Fibroblast of gingiva (primary cell): ENCODE measurements at places on chromosomes 11 and 22.

GRCh38 chr22:44127356-44127755 lies 53.4 kb upstream of the PARVG start:
- no peak for DNase-seq

GRCh38 chr22:49880281-49880680 lies 26.6 kb downstream of the ZBED4 start:
- no peak for DNase-seq

GRCh38 chr22:28931844-28932567 lies 48.6 kb downstream of the ZNRF3 start:
- DNase-seq: no peak

GRCh38 chr11:125110506-125110905 lies 920 bp downstream of the TMEM218 start:
- no peak for DNase-seq

DNA sequence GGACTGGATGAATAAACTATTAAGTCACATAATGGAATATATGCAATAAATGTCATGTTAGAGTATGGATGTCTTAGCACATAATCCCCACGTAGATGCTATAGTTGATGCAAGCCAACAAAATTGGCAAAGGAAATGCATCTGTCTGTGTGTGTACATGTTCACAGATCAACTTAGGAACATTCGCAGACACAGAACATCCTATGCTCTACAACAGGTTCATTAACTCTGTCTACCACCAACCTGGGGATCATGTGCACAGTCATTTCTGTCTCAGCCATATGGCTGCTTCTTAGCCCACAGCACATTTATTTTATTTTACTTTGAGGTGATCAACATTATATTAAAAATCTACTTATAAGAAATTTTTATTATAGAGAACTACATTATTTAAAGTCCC lies 4.9 kb downstream of the MSANTD4 start:
- DNase-seq: no peak

DNA sequence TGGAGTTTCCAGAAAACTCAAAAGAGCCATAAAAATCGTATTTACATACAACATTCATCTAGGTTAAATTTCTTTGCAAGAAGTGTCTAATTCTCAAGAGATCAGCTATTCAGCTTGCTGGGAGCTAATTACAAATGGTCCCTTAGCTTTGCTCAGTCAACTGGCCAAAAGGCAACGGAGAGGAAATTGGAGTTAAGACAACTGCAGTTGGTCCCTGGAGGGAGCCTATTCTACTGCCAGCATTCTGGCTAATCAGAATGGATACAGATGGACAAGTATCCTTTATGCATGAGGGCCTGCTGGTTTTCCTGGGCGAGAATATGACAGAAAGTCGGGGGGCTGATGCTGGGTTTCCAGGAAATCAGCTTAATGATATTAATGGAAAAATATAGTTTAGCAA lies 45.5 kb downstream of the KCNJ1 start:
- DNase-seq: no peak

GRCh38 chr11:33889821-33890378 lies 2.0 kb downstream of the LMO2 start:
- DNase-seq: no peak

GRCh38 chr11:2515401-2516275 lies 70.8 kb downstream of the KCNQ1 start:
- no peak for DNase-seq

DNA sequence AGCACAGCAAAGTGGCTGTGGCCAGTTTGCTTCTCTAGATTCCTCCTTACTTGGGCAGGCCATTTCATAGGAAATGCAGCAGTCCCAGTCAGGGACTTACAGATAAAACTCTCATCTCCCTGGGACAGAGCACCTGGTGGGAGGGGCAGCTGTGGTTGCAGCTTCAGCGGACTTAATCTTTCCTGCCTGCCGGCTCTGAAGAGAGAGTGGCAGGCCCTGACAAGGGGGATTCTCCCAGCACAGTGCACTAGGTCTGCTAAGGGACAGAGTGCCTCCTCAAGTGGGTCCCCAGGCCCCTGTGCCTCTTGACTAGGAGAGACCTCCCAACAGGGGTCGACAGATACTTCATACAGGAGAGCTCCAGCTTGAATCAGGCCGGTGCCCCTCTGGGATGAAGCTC lies 1649.1 kb downstream of the LRRC4C start:
- DNase-seq: no peak

DNA sequence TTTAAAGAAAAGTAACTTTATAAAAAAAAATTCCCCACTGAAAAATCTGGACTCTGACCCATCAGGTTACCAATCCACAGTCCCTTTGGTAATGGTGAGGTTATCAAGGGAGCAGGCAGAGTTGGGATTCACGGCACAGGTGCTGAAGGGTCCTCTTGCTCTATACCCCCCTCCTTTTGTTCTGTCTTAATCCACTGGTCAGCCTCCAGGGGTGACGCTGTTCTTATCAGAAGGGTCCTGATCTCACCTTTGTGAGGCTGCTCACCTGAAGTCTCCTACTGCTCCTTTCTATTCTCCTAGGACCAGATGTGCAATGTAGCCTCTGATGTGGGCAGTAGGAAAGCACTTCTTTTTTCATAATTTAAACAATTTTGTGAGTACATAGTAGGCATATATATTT lies 80.6 kb upstream of the E2F8 start:
- DNase-seq: no peak

- no peak for DNase-seq
These were observed 5.5 kb upstream of the SHISA8 start for GRCh38 chr22:41920271-41920976.

DNA sequence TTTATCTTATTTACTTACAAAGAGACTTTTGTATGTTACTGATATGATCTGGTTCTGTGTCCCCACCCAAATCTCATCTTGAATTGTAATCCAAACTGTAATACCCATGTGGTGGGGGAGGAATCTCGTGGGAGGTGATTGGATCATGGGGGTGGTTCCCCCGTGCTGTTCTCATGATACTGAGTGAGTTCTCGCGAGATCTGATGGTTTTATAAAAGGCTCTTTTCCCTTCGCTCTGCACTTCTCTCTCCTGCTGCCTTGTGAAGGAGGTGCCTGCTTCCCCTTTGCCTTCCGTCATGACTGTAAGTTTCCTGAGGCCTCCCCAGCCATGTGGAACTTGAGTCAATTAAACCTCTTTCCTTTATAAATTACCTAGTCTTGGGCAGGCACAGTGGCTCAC lies 42.4 kb upstream of the WNT7B start:
- no peak for DNase-seq

GRCh38 chr11:117930668-117931330 lies 1.6 kb upstream of the TMPRSS13 start:
- DNase-seq: no peak

DNA sequence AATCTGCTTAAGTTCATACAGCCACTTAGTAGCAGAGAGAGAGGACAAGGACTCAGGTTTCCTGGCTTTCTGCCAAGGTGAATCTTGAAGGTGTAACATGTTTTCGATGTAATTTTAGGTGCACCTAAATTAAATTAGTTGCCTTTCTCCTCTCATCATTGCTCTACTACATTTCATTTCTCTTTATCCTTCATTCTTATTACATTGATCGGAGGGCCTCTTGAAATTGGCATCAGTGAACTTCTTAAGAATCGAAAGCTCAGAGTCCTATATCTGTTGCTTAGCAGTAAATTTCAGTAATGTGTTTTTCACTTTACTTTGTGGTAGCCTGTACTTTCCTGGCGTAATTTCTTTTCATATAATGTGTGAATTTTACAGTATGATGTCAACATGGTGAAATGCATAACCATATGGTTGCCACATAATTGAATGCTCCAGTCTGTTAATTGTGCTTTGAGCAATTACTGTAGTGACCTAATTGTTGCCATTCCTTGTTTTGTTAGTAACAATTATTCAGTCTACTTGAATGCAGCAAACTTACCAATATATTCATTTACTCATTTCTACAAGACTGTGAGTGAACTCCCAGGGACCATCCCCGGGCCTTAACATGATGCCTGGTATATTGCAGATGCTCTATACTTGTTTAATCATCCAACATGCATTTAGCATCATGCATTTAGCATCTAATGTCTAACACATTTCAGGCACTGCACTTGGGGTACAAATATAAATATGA lies 138.1 kb downstream of the MAML2 start:
- DNase-seq: no peak

- DNase-seq: no peak
These were observed 565.8 kb downstream of the BUD13 start for GRCh38 chr11:116207019-116207418.

- DNase-seq: no peak
These were observed 23.7 kb upstream of the SLC36A4 start for GRCh38 chr11:93221539-93221938.

DNA sequence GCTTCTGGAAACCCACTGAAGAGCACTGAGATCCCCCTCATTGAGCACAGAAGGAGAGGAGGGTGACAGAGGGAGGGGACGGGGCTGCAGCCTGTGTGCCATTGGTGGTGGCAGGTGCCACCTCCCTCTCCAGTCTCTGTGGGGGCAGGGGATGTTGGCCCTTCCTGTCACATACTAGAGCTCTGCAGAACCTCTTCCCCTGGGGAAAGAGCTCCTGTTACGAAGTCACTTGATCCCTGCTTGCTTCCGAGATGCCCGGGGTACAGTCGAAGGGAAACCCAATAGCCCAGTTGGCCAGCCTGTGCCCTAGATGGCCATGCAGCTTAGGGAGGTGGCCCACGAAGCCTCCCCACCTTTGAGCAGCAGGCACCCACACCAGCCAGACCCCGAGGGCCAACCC lies 29.4 kb downstream of the DAGLA start:
- DNase-seq: no peak

GRCh38 chr11:64132982-64133705 lies 32.8 kb downstream of the MACROD1 start:
- no peak for DNase-seq

GRCh38 chr11:132712466-132712865 lies 819.8 kb downstream of the OPCML start:
- no peak for DNase-seq

- no peak for DNase-seq
These were observed at the start of gene MAPK8IP1 for GRCh38 chr11:45885274-45885920. TSS of gene MAPK8IP1 (plus strand) at chr11:45885651. CDS start at chr11:45885821, 170 bp downstream.

- DNase-seq: no peak
These were observed 9.7 kb downstream of the ASCL2 start for GRCh38 chr11:2260491-2261364.
